Memory B cell (primary cell): ENCODE measurements at places on chromosomes 11 and 22.

GRCh38 chr11:71185411-71185810 is 67.0 kb downstream of the SHANK2 start:
- H3K27ac ChIP-seq, result no peak overlapping the region
- no peaks in the 10 kb centered on the region for H3K36me3 ChIP-seq
- H3K27me3 ChIP-seq, result peaks cover 10% of the 10 kb centered on the region
- DNase-seq, result no peak
- no peaks in the 10 kb centered on the region for H3K4me1 ChIP-seq
- H3K4me3 ChIP-seq, result no peak overlapping the region

DNA sequence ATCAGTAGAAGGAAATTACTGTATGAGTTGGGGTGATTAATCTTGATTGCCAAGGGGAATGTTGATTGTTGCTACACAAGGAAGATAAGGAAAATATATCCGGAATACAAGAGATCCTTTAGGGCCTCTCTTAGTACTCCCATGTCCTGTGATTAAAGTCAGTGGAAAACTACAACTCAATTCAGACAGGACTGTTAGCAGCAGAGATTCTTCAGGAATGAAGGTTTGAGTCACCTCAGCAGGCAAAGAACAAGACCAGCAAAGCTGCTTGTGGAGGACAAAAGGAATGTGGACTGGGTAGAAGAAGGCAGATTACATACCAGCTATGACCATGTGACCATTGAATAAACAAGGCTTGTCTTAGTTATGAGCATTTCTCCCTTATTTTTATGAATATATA is 478.2 kb downstream of the BUD13 start:
- H3K27me3 ChIP-seq, result peaks cover 2% of the 10 kb centered on the region
- H3K4me3 ChIP-seq, result no peak overlapping the region
- H3K36me3 ChIP-seq, result peaks cover 5% of the 10 kb centered on the region
- DNase-seq, result no peak
- no peak overlapping the region for H3K27ac ChIP-seq
- no peaks in the 10 kb centered on the region for H3K4me1 ChIP-seq

- no peak overlapping the region for H3K4me3 ChIP-seq
- no peaks in the 10 kb centered on the region for H3K36me3 ChIP-seq
- H3K27ac ChIP-seq, result no peak overlapping the region
- peaks cover 5% of the 10 kb centered on the region for H3K27me3 ChIP-seq
Measured at GRCh38 chr11:77193911-77194830, 66.1 kb downstream of the MYO7A start.

- DNase-seq, result no peak
- H3K27me3 ChIP-seq, result no peaks in the 10 kb centered on the region
- no peak overlapping the region for H3K4me3 ChIP-seq
Measured at GRCh38 chr11:104944076-104944475, 24.3 kb downstream of the CASP4 start.

DNA sequence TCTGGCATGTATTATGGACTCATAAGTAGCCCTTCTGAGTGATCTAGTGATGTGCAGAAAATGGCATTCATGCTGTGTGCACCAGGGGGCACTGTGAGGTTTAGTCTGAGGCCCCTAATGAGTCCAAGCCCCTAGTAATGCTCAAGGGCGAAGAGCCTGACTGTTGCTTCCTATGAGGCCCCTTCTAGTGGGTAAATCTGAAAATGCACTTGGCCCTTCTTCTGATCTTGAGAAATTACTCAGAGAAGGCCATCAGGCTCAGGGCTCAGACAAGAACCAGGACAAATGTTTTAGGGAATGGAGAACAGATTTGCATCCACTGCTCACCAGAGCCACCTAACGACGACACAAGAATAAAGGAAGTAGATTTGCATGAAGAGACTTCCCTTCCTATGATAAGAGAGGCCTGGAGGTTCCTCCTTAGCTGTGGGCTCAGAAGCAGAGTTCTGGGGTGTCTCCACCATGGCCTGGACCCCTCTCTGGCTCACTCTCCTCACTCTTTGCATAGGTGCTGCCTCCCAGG is 75.8 kb downstream of the GGTLC2 start:
- no peaks in the 10 kb centered on the region for H3K27me3 ChIP-seq
- H3K4me3 ChIP-seq, result peak overlapping the region; percentile 67
- peak overlapping the region; percentile 96 for H3K27ac ChIP-seq
- peaks cover 41% of the 10 kb centered on the region for H3K4me1 ChIP-seq

GRCh38 chr11:114076921-114077331 is 17.4 kb downstream of the ZBTB16 start:
- DNase-seq, result no peak
- peaks cover 24% of the 10 kb centered on the region for H3K27me3 ChIP-seq
- no peaks in the 10 kb centered on the region for H3K36me3 ChIP-seq
- H3K4me1 ChIP-seq, result peaks cover 22% of the 10 kb centered on the region
- H3K27ac ChIP-seq, result peak overlapping the region; percentile 43
- peak overlapping the region; percentile 72 for H3K4me3 ChIP-seq

DNA sequence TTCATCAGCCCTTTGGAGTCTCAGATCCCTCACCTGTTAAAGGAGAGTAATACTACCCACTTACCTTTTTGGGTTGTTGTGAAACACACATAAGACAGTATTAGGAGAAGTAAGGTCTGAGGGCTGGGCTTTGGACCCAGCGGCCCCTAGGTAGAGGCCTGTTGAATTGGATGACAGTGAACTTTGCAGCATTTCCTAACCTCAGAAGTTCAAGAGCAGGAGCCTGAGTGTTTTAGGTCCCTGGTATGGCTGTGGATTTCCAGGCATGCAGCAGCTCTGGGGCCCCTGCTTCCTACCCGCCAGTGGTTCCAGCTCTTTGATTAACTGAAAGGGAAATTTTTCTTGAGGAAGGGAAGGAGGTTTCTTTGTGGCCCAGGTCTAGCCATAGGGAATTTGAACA is 58.9 kb downstream of the TEAD1 start:
- H3K36me3 ChIP-seq, result no peaks in the 10 kb centered on the region
- no peaks in the 10 kb centered on the region for H3K27me3 ChIP-seq
- no peak overlapping the region for H3K27ac ChIP-seq
- no peak overlapping the region for H3K4me3 ChIP-seq

DNA sequence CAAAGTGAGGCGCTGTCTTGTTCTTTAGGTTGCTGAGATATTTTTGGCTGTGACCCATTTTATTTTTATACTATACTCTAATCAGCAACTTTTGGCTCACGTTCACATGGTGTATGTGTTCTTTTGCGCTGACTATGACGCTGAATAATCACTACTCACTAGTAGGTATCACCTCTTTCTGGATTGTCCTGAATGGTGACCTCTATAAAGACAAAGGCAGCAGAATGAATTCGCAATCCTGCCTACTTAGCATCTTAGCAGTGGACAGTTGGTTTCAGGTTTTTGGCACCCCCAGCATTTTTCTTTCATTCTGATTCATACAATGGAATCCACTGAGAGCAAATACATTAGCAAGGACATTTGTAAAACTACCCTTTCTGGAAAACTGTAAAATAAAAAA is 351.3 kb downstream of the JRKL start:
- H3K36me3 ChIP-seq, result no peaks in the 10 kb centered on the region
- no peaks in the 10 kb centered on the region for H3K4me1 ChIP-seq
- no peak for DNase-seq
- no peak overlapping the region for H3K27ac ChIP-seq

DNA sequence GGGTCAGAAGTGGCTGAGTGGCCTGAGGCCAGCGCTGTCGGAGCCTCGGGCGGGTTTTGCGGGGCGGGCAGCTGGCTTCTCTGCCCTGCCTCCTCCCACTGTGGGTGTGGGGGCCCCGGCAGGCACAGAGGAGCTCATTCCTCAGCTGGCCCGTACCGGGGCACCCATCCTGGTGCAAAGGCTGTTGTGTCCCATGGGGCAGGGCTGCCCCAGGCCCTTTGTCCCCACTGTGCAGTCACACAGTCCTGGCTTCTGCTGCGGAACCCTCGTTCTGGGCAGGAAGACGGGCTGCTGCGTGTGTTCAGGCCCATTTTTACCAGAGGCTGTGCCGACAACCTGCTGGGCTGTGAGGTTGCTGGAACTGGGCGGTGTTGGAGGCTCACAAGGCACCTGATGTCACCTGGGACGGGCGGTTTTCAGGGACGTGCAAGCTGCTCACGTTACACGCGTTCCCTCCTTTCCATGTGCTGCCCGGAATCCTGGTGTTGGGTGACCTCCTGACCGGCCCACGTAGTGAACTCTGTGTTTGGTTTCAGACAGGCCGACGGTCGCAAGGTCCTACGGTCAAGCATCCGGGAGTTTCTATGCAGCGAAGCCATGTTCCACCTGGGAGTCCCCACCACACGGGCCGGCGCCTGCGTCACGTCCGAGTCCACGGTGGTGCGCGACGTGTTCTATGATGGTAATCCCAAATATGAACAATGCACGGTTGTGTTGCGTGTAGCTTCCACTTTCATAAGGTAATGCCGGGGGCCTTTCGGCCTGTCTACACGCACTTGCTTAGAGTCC is 5.2 kb downstream of the SELENOO start:
- peaks cover 23% of the 10 kb centered on the region for H3K4me1 ChIP-seq
- H3K36me3 ChIP-seq, result peaks cover 15% of the 10 kb centered on the region
- no peaks in the 10 kb centered on the region for H3K27me3 ChIP-seq
- H3K27ac ChIP-seq, result no peak overlapping the region

GRCh38 chr11:69552951-69553350 is 71.5 kb downstream of the LINC01488 start:
- no peak for DNase-seq
- no peak overlapping the region for H3K27ac ChIP-seq
- H3K4me3 ChIP-seq, result no peak overlapping the region
- H3K27me3 ChIP-seq, result peaks cover 2% of the 10 kb centered on the region
- peaks cover 2% of the 10 kb centered on the region for H3K36me3 ChIP-seq
- no peaks in the 10 kb centered on the region for H3K4me1 ChIP-seq

- H3K27ac ChIP-seq, result peak overlapping the region; percentile 98
- peaks cover 29% of the 10 kb centered on the region for H3K36me3 ChIP-seq
- peak overlapping the region; percentile 98 for H3K4me3 ChIP-seq
- peaks cover 28% of the 10 kb centered on the region for H3K4me1 ChIP-seq
- no peaks in the 10 kb centered on the region for H3K27me3 ChIP-seq
Measured at GRCh38 chr11:93740730-93741093, 583 bp downstream of the TAF1D start.

DNA sequence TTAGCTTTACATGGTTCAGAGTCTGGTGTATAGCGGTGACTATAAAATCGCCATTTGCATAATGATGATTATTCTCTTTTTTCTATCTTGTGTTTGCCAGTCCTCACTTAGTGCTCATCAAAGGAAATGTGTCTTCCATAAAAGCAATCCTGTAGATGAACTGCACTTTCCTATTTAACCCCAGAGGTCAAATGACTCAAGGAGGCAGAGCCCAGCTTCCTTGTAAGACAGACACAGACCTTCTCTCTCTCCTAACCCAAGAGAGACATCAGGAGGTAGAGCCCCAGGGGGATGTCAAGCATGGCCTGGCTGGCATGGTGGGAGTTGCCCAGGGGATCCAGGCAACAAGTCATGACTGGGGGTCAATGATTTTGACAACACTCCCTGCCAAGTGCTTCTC is 46.9 kb upstream of the CRTAM start:
- H3K4me3 ChIP-seq, result no peak overlapping the region
- no peak overlapping the region for H3K27ac ChIP-seq
- H3K27me3 ChIP-seq, result no peaks in the 10 kb centered on the region
- H3K4me1 ChIP-seq, result peaks cover 4% of the 10 kb centered on the region

GRCh38 chr11:77748266-77748665 is 72.3 kb downstream of the RSF1 start:
- no peak overlapping the region for H3K27ac ChIP-seq
- H3K36me3 ChIP-seq, result peaks cover 13% of the 10 kb centered on the region
- no peak overlapping the region for H3K4me3 ChIP-seq

DNA sequence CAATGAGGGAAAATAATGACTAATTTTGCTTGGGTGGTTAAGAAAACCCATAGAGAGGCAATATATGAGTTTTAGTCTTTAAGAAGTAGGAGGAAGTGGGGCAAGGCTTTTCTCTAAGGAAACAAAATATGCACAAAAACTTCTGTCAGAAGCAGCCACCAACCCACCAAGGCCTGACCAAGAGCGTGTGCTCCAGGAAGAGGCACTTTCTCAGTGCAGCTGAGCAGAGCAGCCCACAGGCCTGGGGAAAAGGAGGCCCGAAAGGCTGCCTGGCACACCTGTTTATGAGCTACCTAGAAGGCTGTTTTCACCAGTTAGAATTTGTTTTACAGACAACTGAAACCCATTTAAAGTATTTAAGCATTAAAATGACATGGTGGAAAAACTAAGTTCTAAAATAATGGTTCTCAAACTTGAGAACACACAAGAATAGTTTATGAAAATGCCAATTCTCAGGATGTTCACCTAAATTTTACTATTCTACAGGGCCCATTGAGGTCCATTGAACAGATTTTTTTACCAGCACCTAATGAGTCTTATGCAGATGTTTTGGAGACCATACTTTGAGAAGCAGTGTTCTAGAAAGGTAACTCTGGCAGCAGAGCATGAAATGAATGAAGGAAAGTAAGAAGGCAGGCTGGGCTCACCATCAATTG is 160.5 kb upstream of the DDI1 start:
- no peaks in the 10 kb centered on the region for H3K36me3 ChIP-seq
- peaks cover 3% of the 10 kb centered on the region for H3K4me1 ChIP-seq
- no peak overlapping the region for H3K4me3 ChIP-seq
- no peak for DNase-seq

DNA sequence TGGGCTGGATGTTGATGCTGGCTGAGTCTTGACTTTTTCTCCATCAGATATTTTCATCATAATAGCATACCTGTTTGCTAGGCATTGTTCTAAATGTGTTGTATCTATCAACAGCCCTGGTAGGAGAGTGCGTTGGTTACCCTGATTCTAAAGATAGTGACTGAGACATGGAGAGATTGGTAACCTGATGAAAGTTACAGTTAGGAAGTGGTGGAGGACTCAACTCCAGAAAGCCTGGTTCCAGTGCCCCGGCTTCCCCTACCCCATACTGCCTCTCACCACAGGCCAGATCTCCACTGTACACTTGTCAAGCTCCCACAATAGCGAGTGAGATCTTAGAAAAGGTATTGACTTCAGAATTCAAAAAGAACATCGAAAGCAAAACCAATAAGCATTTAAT is 22.8 kb upstream of the RELT start:
- no peak for DNase-seq
- peaks cover under 1% of the 10 kb centered on the region for H3K27me3 ChIP-seq
- no peaks in the 10 kb centered on the region for H3K36me3 ChIP-seq

- H3K4me1 ChIP-seq, result no peaks in the 10 kb centered on the region
- peaks cover 2% of the 10 kb centered on the region for H3K27me3 ChIP-seq
- no peak overlapping the region for H3K27ac ChIP-seq
- H3K36me3 ChIP-seq, result peaks cover 1% of the 10 kb centered on the region
- no peak for DNase-seq
Measured at GRCh38 chr11:131581046-131581445, 210.6 kb downstream of the NTM start.

DNA sequence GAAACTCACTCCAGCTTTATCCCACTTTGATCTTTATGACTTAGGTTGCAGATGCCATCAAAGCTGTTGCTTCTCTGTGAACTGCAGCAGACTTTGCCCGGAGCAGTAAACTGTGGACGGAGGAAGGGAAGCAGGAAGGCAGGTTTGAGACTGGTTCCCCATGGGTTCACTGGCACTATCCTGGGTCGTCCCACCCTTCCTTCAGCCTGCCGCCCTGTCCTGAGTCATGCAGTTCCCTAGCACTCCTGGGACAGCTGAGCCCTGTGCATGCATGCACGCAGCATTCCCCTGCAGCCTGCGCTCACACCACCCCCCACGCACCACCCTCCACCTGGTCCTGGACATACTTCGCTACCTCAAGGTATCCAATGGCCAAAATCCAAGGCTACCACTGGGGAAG is 23.5 kb upstream of the P2RY2 start:
- H3K4me3 ChIP-seq, result no peak overlapping the region
- H3K36me3 ChIP-seq, result no peaks in the 10 kb centered on the region
- DNase-seq, result no peak
- no peak overlapping the region for H3K27ac ChIP-seq
- no peaks in the 10 kb centered on the region for H3K27me3 ChIP-seq

GRCh38 chr11:2580571-2581001 is 119.2 kb downstream of the KCNQ1OT1 start:
- peaks cover 4% of the 10 kb centered on the region for H3K36me3 ChIP-seq
- DNase-seq, result no peak
- no peak overlapping the region for H3K4me3 ChIP-seq
- H3K27me3 ChIP-seq, result no peaks in the 10 kb centered on the region
- H3K27ac ChIP-seq, result no peak overlapping the region
- H3K4me1 ChIP-seq, result no peaks in the 10 kb centered on the region
